Right atrium auricular region (tissue), 2 donors: ENCODE measurements at places on chromosomes 5 and 9. TPM values are rescaled to one million over a fixed set of nuclear protein-coding genes. Genes with fewer than 3 reads are reported as not detected.

ARID3C gene
- total RNA-seq = not detected

PCSK1 gene
- 0.52 TPM for total RNA-seq

SLC23A1 gene
- total RNA-seq = not detected

RORB gene
- total RNA-seq = 2.4 TPM

NKD2 gene
- total RNA-seq = 2.4 TPM

OBP2B gene
- not detected for total RNA-seq

NR6A1 gene
- 2.6 TPM for total RNA-seq

DEPDC1B gene
- total RNA-seq = 0.16 TPM

GKAP1 gene
- 12.5 TPM for total RNA-seq

LRRC8A gene
- 65.9 TPM for total RNA-seq

THBS4 gene
- total RNA-seq = 91.5 TPM

PPP1R2B gene
- not detected for total RNA-seq

SLC9A3 gene
- total RNA-seq = 1.8 TPM

BTNL3 gene
- total RNA-seq = not detected

HACD4 gene
- total RNA-seq = 1.7 TPM
